ENCODE measurements at places on chromosomes 6 and 20. TPM values are rescaled to one million over a fixed set of nuclear protein-coding genes. Genes with fewer than 3 reads are reported as not detected.

GRCh38 chr20:34507702-34508413 is 8.4 kb upstream of the DYNLRB1 start:
- no peak for DNase-seq

- no peak for DNase-seq
Measured at GRCh38 chr6:117156741-117157140, 108.6 kb upstream of the VGLL2 start.

The TMC2 gene
- 0.12 TPM for polyA plus RNA-seq

The TBXT gene
- not detected for polyA plus RNA-seq

DNA sequence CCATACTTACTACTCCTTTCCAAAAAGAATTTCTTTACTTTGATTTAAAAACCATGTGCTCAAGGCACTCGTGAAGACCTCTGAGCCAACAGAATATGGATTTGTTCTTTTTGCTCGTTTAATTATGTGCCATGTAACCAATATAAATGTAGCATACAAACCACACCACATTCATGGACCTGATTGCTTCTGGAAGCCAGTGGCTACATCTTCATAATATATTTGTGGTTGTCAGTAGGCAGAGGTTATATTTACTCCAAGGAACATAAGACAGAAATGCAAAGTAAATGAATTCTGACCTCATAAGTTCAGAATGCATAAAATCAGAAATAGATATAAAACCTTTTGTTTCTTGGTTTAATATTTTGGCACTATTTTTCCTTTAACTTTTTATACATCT is 373.0 kb downstream of the HDGFL1 start:
- no peak for DNase-seq

- DNase-seq = no peak
Measured at GRCh38 chr20:4138056-4138455, 122.7 kb upstream of the RNF24 start.

DNA sequence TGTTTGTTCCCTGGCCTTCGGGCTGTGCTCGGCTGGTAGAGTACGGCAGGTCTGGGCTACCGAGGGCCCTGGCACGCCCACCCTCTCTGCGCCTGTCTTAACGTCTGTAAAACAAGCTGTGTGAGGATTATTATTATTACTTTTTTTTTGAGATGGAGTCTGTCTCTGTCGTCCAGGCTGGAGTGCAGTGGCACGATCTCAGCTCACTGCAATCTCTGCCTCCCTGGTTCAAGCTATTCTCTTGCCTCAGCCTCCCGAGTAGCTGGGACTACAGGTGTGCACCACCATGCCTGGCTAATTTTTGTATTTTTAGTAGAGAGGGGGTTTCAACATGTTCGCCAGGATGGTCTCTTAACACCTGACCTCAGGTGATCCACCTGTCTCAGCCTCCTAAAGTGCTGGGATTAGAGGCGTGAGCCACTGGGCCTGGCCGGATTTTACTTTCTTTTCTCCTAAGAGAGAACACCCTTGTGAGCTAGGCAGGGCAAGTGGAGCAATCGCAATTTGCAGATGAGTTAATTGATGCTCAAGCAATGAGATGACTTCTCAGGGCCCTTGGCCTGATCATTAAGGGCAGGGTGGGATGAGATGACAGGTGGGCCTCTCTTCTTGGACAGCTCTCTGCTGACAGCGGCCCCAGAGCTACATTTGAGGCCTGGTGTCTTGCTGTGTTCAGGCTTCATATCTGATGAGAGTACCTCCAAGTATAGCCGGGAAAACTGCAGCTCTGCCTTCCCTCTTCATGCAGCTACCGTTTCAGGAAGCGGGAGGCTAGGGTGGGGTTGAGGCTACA is 859 bp upstream of the SMIM29 start:
- no peak for DNase-seq

DNA sequence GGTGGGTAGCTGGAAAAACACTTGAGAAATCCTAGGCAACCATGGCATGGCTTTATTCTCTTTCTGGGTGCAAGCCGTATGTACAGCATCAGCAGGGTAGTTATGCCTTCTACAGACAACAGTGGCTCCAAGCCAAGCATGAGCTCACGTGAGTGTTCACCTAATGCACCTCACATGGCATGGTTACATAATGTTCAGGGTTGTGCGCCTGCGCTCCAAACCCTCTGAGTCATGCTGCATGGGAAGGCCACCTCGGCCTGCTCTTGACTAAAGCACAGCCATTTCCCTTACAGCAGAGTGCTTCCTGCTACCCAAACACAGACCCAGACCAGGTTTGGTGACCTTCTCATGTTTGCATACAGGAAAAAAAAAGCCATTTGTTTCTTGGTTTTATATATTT is 96.2 kb downstream of the VIP start:
- DNase-seq = no peak
